Stimulated activated CD4-positive, alpha-beta T cell treated with anti-CD3 and anti-CD28 coated beads, TNF-alpha, amount 100 ng/mL, for 1 hour (primary cell): ENCODE measurements at places on chromosomes 7 and 10.

- no peak for DNase-seq
Measured at GRCh38 chr7:91266067-91266688, 1.9 kb downstream of the FZD1 start.

GRCh38 chr7:682810-683209 is 43.7 kb upstream of the DNAAF5 start:
- no peak for DNase-seq

- no peak for DNase-seq
Measured at GRCh38 chr7:32611201-32612099, 116.2 kb downstream of the AVL9 start.

- DNase-seq: no peak
Measured at GRCh38 chr10:97235353-97235752, 49.6 kb upstream of the SLIT1 start.

DNA sequence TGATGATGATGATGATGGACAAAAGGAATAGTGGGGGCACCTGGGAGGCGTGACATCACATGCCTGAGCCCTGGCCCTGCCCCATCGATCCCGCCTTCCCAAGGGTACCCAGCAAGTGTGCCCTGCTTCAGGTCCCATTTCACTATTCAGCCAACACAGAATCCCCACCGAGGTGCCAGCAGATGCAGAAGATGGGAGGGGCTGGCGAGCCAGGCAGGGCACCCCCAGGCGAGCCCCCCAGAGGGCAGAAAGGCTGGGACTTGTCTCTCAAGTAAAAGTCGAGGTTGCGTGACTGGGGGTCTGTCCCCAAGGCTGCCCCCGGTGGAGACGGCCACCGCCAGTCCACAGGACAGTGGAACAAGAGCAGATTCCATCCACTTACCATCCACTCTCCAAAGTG is 57.5 kb downstream of the INSIG1 start:
- no peak for DNase-seq

- no peak for DNase-seq
Measured at GRCh38 chr10:4522296-4523000, 303.6 kb upstream of the AKR1E2 start.

DNA sequence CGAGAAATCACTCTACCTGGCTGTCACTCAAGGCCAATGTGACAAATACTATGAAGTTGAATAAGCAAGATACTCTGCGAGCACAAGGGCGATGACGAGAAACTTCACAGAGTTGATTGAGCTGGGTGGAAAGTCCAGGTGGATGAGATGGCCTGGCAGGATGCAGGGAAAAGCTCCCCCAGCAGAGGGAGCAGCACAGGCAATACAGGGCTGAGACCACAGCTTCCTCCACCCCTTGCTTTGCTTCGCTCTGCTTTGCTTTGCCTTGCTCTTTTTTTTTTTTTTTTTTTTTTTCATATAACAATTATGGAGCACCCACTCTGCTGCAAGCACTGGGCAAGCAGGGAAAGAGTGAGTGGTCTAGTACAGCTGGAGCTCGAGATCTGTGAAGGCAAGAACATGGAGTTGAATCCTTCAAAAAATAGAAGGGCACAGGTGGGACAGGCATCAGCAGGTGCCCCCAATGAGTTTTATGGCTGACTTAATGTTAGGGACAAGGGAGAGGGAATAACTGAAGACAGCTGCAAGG is 88.3 kb downstream of the CABCOCO1 start:
- DNase-seq: peak; percentile 22

GRCh38 chr7:1950452-1951158 is 280.5 kb downstream of the ELFN1 start:
- DNase-seq: no peak

GRCh38 chr7:19798986-19799385 is 25.6 kb upstream of the TMEM196 start:
- DNase-seq: no peak

GRCh38 chr10:129085811-129086210 is 381.2 kb upstream of the MGMT start:
- DNase-seq: no peak

DNA sequence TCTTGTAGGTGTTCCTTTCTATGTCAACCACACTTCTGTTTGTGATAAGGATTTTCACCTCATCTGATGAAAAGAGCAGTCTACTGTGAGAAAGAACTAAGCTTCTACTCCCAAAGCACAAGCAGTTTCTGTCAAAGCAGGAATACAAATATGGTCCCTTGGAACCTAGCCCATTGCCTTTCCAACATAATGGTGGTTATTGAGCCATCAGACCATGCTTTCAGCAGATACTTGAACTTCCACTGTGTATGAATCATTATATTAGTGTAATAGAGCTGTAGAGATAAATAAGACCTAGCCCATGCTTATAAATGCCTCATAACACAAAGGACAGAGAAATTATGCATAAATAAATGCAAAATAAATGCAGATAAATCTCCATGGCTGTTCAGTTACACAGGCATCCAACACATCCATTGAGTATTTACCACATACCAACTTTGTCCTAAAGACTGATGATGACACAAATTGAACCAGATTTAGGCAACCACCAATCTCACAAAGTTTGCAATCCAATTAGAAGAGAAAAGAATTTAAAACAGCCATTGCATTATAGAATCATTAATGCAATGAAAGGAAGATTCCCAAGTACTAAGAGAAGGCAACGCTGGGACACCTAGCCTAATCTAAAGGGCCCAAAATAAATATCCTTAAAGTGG is 729.4 kb upstream of the C7orf33 start:
- no peak for DNase-seq

GRCh38 chr7:142375710-142376313 is 118.0 kb upstream of the PRSS58 start:
- DNase-seq: no peak

- no peak for DNase-seq
Measured at GRCh38 chr7:66216687-66217086, 11.6 kb downstream of the TPST1 start.

DNA sequence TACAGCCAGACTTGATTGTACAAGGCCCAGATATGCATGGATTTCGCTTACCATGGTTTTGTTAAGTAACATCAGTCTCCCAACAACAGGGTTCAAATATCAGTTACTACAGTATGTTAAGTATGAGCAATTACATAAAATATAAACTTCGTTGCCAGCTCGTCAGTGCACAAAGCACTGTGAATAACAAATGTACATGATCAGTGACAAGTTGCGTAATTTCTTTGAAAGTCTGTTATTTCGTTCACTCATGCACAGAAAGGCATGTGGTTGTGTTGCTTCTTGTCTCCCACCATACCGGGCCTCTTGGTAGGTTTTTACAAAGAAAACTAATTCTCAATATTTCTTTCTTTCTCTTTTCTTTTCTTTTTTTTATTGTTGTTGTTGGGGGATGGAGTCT is 12.5 kb upstream of the ZNF487 start:
- DNase-seq: no peak

GRCh38 chr7:137998250-137998649 is 3.6 kb downstream of the CREB3L2 start:
- no peak for DNase-seq

DNA sequence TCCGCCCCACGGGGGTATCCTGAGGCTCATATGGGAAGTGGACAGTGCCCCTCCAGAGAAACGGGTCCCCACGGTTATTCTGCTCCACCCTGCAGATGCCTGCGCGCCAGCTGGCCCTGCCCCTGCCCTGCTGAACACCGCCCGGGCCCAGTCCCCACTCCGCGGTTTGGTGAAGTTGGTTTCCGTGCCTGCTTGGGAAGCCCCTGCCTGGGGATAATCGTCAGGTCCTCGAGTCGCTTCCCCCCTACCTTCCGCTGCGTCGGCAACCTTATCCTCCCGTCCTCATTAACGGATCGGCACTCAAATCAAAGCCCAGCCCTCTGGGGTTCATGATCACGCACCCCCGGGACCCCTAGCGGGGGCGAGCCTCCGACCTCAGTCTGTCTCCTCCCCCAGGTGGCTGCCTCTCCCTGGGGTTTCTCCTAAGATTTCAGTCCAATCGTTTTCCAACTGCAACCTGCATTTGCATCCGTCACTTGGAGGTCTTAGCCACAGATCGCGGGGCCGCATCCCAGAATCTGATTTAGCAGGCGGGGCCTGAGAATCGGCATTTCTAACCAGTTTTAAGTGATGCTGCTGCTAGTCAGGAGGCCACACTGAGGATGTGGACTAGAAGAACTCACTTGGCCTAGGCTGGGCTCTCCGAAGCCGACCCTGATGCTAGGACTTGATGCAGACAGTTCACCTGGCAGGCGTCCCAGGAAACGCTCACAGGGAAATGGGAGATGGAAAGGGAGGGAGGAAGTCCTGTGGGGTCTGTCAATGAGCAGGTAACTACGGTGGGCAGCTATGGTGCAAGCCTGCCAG is 27.6 kb downstream of the WDR86 start:
- no peak for DNase-seq

DNA sequence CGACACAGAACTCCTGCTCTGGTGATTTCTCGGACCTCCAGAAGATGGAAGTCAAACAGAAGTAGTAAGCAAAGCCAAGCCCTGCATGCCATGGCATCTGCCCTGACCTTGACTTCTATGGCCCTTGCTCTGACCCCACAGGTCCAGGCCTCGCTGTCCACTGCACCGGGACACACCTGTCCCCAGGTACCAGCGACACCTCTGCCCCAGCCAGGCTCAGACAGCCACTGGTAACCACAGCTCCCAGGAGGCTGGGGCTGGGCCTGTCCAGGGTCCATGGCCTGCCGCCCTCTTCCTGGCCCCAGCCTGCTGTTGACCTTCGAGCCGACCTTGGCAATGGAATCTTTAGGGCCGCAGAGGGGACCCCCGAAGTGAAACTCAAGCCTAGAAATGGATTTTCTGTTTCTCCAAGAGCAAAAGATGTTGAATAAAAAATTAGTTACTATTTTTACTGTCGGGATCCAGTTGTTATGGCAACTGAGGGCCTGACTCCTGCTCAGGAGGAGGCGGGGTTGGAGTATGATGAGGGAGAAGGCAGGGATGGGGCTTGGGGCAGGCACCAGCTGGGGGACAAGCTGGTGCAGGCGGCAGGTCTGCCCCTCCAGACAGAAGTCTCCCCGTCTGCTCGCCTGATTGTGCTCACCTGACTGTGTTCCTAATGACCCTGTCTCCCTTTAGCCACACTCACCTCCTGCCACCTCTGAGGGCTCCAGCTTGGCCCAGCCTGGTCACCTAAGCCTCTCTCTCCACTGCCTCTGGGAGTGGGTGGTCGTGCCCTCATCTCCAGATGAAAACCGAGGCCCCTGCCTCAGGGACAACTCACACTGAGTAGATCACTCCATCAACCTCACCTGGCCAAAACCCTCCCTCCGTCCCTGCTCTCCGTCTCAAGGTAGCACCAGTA is 4.1 kb upstream of the MMD2 start:
- no peak for DNase-seq

- no peak for DNase-seq
Measured at GRCh38 chr10:387909-388660, 252.8 kb downstream of the ZMYND11 start.

DNA sequence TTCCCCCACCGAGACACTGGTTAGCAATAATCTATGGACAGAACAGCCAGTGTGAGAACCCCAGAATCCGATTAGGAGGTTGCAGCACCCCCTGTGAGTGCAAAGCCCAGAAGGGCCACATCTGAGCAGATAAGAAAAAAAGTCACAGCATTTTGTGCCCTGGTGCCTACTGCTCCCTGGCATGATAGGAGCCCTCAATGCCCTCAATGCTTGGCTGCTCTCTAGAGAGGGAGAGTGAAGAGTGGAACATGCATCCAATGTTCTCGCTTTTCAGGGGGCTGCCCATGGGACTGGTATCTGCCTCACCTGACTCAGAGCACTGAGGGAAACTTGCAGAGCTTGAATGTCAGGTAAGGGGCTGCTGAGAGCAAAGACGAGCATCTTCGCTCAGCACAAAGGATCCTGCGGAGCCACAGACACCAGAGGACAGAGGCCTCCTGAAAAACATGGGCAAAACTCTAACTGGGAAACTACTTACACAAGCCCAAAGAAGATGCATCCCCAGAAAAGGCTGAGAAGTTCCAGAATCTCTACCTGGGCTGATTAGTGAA is 98.0 kb upstream of the FAM20C start:
- DNase-seq: no peak

DNA sequence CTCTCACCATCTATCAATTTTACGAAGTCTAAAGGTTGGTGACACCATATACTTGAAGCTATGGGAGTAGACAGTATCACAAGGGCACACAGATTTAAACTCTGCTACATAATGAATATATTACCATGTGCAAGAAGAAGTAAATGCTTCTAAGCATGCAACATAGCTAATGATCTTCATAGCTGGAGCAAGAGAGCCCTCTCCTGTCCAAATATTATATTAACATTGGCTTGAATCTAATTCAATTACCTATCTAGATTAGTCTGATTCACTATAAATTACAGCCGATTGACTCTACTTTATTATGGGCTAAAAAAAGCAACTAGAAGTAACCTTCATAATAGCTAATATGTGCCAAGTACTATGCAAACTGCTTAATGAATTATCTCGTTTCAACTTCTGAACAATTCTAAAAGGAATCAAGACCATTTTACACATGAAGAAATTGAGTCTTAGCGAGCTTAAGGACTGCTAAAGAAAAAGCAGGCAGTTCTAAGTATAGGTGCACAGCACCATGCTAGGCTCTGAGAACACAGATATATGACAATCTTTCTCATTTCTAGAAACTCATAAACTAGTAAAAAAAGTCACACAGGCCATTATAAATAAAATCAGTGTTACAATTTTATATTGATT is 21.9 kb downstream of the FRA10AC1 start:
- DNase-seq: no peak

DNA sequence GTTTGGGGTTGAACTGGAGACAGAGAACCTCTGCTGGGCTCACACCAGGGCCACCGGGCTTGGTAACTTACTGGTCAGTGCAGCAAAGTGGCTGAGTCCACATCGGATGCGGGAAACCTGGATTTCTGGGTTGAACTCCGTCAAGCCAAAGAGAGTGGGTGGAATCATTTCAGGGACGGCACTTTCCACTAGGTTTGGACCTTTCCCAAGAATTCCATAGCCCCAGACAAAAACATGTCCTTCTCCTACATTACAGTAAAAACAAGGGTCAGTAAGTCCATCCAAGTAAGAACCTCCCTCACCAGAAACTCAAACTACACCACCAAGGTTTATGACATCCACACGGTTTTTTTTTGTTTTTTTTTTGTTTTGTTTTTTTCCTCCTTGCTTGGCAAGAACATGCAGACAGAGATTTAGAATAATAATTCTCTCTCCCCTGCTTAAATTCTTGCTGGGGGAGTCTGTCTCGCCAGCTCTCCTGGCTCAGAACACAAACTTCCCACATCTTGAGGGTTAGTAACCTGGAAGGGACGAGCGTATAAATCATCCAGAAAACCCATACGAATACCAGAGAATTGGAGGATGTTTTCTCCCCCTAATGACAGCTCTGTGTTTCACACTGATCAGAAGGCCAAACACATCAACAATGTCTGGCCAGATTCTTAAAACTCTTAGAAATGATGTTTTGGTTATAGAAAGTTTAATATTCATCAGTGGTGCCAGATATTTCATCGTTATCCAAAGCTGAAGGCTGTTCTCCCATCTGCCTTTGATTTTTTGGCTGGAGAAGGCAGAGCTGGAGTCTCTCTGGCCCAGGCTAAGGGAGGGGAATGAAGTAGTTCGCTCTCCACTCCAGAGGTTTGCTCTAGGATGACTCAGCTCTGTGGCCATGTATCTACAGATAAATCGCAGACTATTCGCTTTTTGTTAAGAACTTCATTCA is 17.5 kb downstream of the RCC1L start:
- no peak for DNase-seq
